ENCODE measurements at places on chromosomes 12 and 14.

GRCh38 chr14:97377550-97377949, 580.4 kb downstream of the VRK1 start:
- no peak for DNase-seq

- no peak for DNase-seq
These were observed 3.0 kb upstream of the CORO1C start for GRCh38 chr12:108734200-108734906.

GRCh38 chr12:93916402-93916801, 232.0 kb upstream of the PLXNC1 start:
- DNase-seq: no peak

GRCh38 chr12:67082221-67082620, 186.9 kb upstream of the CAND1 start:
- no peak for DNase-seq

GRCh38 chr12:79423560-79423959, 267.2 kb downstream of the PAWR start:
- no peak for DNase-seq

All from NCI-H2107 (cell line).